ENCODE measurements at places on chromosomes 7 and 10.
A peak's percentile ranks its signal among the peaks of the same experiment; 100 is the strongest.

- no peak for DNase-seq
Measured at GRCh38 chr10:17316488-17317170, 88.6 kb downstream of the VIM start.

DNA sequence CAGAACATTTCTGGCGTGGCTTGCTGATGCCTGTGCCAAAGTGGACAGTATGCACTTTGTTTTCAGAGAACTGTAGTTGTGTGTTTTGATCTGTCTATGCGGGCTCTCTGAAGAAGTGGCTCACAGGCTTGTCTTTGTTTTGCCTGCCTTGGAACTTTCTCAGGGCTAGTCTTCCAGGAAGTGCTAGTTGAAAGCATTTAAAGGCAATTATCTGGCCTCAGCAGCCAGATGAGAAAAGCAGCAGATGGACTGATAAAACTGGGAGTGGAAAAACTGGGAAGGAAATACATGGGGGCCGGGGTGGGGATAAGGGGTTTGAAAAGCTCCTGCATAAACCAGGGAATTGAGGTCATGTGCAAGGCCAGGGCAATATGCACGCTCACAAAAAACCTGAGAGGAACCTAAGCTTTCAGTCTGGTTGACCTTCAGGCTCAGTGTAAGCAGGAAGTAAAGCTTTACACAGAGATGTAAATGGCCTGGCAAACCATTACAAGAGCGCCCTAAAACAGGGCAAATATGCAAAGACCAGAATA lies 94.5 kb downstream of the ZNF33B start:
- DNase-seq: no peak

GRCh38 chr7:36637417-36637816 lies 86.9 kb downstream of the AOAH start:
- no peak for DNase-seq

DNA sequence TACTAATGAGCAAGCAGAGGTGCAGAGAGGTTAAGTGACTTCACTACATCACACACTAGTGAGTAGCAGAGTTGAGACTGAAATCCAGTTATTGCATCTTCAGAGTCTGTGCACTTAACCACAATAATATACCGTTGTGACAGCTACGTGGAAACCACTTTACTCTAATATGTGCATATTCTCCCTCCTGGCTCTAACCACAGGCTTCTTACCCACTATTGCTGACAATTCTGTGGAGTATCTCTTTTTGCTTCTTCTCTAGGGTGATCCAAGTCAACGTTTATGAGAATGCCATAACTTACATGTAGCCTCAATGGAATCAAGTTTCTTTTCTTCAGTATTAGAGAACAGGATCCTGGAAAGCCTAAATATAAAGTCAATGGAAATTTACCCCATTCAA lies 64.2 kb upstream of the MEOX2 start:
- DNase-seq: no peak

- DNase-seq: no peak
Measured at GRCh38 chr10:130200179-130201042, 64.2 kb downstream of the GLRX3 start.

DNA sequence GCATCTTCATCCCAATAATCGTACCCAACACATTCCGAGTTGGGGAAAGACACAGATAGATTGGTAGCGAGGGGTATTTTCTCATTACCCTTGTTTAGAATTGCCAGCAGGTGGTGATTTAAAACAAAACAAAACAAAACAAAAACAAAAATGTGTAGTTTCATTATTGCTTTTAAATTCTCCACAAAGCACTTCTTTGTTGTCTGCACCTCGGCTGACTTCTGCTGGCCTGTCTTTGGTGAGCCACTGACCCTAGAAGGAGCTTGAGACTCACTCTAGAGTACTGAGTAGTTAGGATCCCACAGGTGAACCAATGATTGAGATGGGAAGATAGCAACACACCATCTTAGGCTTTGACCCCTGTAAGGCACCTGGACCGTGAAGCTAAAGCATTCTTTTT lies 105.4 kb upstream of the BET1 start:
- DNase-seq: no peak

- no peak for DNase-seq
Measured at GRCh38 chr10:97974526-97975525, 55.6 kb downstream of the CRTAC1 start.

DNA sequence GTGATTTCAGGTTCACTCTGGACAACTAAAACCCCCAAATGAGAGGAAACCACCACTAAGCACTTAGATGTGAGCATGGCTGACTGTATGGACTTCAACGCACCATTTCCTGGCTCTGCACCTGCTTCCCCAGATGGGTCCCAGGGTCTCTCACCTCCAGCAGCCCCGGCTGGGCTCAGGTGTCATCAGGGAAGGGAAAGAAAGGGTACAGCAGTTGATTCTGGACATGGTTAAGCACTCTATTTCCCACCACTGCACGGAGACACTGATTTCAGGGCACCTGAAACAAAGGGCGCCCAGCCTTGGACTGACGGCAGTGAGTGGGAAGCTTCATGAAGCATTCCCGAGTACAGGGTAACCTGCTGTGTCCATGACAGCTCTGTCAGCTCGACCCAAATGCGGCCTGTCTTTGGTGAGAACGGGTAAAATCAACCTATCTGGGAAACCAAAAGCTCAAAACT lies 19.0 kb downstream of the FAM53B start:
- no peak for DNase-seq

- DNase-seq: no peak
Measured at GRCh38 chr7:31778296-31778695, 91.3 kb downstream of the PPP1R17 start.

GRCh38 chr7:25358926-25359325 lies 130.6 kb upstream of the NPVF start:
- DNase-seq: no peak

- no peak for DNase-seq
Measured at GRCh38 chr7:140349144-140349771, 49.1 kb downstream of the SLC37A3 start.

GRCh38 chr7:14395860-14396259 lies 406.4 kb upstream of the ETV1 start:
- DNase-seq: no peak

GRCh38 chr10:17464545-17464944 lies 10.2 kb upstream of the ST8SIA6 start:
- no peak for DNase-seq

- no peak for DNase-seq
Measured at GRCh38 chr10:32618482-32618881, 172.5 kb downstream of the CCDC7 start.

DNA sequence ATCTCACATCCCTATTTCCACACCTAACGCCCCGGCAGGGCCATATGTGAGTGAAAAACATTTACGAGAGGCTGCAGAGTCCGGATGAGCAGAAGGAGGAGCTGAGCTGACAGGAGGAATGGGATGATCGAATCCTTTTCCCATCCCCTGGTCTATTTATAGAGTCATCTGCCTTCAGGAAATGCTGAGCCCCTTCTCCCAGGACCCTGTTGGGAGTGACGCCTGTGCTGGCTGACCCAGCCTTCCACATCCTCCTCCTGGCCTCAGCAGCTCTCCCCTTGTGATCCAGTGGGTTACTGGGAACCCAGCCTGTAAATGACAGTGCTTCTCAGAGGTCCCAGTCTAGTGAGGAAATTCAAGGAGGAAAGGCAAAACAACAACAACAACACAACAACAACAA lies 16.6 kb downstream of the DENND2A start:
- no peak for DNase-seq

DNA sequence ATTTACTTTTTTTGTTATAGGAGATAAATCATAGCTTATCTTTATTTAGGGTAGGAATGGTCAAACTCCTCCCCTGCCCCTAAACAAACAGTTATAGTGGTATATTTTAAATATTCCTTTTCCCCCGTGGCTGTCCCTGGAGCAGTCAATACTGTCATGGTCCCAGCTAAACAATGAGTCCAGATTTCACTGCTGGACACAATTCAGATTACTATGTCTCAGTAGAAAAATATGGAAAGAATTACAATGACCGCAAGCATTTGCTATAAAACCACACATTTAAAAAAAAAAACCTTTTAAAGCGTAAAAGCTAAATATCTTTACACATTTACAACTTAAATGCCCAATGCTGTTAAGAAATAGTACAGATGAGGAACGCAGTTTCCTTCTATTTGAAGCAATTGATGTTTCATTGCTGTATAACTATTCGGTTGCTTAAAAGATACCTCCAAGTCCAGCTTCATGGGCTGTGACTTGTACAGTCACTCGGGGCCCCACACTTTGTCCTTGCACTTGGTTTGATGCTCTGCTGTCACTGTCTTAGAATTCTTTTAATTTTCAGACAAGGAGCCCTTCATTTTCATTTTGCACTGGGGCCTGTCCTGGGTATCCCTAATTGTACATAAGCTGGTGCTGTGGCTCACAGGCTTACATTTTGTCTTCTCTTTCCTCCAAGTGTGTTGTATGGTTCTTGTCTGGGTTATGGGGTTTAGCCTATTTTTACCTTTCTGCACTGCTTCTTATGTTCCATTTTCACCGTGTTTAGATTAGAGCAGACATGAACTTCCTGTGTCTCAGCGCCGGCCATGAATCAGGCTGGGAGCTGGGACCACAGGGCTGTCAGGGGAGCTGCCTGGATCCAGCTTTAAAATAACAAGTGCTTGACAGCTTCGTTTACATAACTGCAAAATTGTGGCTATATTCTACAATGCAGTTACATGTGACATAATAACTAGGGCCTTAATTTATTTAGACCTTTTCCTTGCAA lies 530.2 kb upstream of the FZD8 start:
- peak; percentile 73 for DNase-seq

GRCh38 chr7:111690364-111691111 lies 128.2 kb upstream of the IMMP2L start:
- no peak for DNase-seq

DNA sequence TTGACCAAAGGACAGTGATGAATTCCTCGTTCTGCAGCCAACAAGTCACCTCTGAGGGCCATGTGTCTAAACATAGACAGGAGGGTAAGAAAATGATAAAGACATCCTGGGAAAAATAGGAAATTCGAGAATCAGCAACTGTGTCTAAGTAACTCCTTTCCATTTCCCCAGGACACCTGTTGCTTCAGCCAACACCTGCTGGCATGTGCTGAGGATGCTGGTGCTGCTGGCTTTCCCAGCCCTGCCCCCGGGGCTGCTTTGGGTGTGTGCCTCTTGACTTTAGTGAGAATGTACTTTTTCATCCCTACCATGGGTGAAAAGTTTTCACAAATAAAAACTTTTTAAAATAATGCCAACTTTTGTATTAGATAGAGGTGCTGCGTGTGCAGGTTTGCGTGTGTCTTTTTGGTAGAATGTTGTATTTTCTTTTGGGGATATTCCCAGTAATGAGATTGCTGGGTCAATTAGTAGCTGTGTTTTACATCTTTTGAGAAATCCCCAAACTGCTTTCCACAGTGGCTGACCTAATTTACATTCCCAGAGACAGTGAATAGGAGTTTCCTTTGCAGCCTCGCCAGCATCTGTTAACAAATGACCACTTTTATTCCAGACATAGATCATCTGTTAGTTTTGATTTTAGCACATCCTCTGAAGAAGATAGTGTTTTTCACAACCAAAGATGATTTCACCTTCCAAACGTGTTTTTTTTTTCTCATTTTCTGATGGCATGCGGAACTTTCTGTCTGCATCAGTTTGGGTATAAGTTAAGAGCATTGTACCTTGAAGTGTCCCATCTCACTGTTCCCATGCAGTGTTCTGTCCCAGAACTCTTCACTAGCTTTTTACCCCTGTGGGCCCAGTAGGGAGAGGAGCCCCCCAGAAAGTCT lies 104.2 kb upstream of the ACBD5 start:
- no peak for DNase-seq

DNA sequence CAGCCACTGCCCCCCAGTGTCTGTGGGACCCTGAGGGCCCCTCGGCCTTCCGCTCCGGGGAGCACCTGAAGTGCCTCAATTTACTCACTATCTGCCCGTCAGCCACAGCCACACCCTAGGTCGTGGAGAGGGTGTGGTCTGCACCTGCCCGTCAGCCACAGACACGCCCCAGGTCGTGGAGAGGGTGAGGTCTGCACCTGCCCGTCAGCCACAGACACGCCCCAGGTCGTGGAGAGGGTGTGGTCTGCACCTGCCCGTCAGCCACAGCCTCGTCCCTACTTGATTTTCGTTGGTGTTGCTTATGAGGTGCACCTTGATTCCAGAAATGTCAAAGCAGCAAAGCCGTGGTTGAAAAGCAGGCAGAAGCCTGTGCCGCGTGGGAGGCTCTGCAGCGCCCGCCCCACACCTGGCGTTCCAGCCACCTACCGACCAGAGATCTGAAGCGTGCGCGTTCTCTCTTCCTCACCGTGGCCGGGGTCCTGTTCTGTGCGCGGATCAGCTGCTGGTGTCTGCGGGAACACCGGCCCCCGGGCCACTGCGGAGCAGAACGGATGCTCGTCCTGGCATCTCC lies 101.6 kb downstream of the DYNC2I1 start:
- DNase-seq: no peak

- DNase-seq: no peak
Measured at GRCh38 chr10:127813290-127813689, 76.3 kb downstream of the FOXI2 start.

DNA sequence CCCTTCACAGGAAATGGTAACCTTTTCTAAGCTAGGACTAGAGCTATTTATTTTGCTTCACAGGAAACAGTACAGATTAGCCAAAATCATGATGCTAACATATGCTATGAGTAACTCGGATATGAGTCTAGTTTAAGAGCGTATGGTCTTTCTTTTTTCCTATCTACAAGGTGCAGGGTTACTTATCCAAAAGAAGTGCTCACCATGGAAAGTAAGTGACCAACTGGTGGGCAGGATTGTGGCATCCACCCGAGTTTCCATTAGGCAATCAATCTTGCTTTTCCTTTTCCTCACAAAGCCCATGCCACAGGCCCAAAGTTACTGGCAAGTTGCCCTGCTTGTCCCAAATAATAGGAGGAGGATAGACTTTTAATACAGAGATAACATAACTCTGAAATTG lies 765.1 kb upstream of the POM121L12 start:
- DNase-seq: no peak

DNA sequence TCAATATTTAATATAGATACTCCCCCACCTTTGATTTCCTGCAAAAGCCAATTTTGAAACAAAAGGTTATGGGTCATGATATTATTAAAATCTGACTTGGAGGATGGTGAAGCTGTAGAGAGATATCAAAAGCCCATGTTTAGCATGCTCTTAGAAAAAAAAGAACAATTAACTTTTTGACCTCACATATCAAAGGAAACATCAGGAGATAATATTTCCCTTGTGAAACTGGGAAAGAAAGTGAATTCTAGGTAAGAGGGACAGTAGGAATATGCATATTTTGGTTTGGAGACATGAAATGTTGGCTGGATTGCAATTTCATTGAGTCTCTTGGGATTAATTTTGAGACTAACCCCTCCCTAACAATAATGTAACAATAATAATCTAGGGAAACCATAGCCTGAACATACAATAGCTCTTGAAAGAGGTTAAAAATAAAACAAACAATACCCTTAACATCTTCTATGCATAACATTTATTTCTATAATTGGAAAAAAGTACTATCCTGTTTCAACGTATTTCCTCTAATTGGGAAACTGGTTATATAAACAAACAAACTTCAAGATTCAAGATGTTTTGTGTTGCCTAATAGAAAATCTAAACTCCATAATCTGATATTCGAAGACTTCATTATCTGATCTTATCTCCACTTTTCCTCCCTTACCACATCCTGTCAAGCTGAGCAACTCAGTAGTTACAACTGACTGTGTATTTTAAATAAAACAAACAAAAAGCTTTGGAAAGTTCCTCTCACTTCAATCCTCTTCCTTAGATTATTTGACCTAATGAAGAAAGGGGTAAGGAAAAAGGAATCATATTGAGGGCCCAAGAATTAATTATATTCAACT lies 14.8 kb downstream of the TMEM26 start:
- DNase-seq: peak; percentile 13

- DNase-seq: no peak
Measured at GRCh38 chr7:28641752-28642545, 229.6 kb downstream of the CREB5 start.

All from non-pigmented ciliary epithelial cell (primary cell).